Gastroesophageal sphincter (tissue), 4 donors: ENCODE measurements at places on chromosomes 1 and 21. TPM values are rescaled to one million over a fixed set of nuclear protein-coding genes. Genes with fewer than 3 reads are reported as not detected.

The KCND3 gene
- 58.7 TPM for total RNA-seq

The CR1L gene
- total RNA-seq, result not detected

The VWA5B1 gene
- total RNA-seq, result 0.12 TPM

The SPRR3 gene
- 291 TPM for total RNA-seq

GRCh38 chr1:57019236-57019839 is 53.5 kb upstream of the C8B start:
- ATAC-seq, result no peak

- no peak for ATAC-seq
Observed at GRCh38 chr1:246591504-246591903, 25.2 kb downstream of the CNST start.

- no peak for ATAC-seq
Observed at GRCh38 chr1:187763465-187763864, 934.7 kb downstream of the PLA2G4A start.

DNA sequence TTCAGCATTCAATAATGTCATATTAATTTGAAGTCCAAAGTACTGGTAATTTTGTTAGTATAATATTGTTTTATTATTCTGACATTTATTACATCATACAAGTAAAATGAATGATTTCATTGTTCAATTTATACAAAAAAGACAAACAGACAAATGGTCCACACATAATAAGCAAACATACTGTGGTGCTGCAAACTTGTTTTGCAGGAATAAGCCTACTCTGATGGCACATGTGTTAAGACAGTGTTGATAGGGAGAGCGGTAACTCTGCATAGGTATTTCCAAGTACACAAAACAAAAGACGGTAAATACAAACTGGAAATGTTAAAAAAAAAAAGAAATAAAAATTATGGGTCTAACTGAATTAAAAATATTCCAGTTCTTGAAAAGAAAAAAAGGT is 59.7 kb upstream of the DPYD start:
- no peak for ATAC-seq

DNA sequence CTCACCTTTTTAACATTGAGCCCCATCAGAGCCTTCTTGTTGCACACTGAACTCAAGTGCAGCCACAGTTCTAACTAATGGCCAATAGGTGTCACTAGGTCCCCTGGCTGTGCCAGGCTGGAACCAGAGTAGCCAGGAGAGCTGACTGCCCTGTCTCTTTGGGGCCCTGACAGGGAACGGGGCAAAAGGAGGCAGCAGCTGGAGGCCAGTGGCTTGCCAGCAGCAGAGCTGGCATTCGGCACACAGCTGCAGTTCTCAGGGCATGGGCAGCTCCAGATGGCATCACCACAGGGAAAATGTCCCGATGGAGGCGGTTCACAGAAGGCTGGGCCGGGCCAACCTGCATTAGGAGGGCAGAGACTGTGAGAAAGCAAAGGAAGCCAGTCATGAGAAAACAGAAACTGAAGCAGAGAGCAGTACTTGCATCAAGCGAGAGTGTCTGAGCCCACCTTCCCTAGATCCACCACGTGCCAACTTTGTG is 188.6 kb downstream of the FCRL5 start:
- no peak for ATAC-seq

DNA sequence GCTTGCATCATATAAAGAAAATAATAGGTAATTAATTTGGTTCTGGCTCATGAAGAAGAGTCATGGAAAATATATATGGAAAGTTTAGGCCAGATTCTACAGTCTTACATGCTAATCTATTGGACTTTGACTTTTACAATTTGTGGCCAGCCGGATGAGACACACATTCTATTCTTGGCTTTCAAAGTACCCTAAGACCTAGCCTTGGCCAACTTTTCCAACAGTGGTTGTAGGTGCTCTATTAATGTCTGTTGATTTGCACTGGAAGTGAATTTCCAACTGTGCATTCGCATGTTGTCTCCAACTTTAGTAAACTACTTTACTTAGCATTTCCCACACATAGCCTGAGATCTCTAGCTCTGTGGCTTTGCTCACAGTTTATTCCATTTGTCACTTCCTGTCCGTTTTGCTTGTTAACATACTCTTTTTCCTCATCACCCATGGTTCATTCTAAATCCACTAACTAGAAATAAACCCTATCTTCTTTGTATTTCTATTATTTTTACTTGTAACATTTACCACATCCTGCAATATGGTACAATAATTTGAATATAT is 644.0 kb downstream of the PTPRC start:
- no peak for ATAC-seq

GRCh38 chr21:46005081-46005480 is 23.5 kb downstream of the COL6A1 start:
- no peak for ATAC-seq
